ENCODE measurements at places on chromosomes 7 and 10. TPM values are rescaled to one million over a fixed set of nuclear protein-coding genes. Genes with fewer than 3 reads are reported as not detected.

The FOXI2 gene
- 0.21 TPM for total RNA-seq

The IQUB gene
- 0.21 TPM for total RNA-seq

The ELFN1 gene
- 0.71 TPM for total RNA-seq

The EPO gene
- not detected for total RNA-seq

The NPY4R2 gene
- not detected for total RNA-seq

The HTR7 gene
- 0.17 TPM for total RNA-seq

The SERPINE1 gene
- total RNA-seq: 229 TPM

GRCh38 chr10:32110790-32111189 lies 54.6 kb upstream of the KIF5B start:
- no peak for DNase-seq

DNA sequence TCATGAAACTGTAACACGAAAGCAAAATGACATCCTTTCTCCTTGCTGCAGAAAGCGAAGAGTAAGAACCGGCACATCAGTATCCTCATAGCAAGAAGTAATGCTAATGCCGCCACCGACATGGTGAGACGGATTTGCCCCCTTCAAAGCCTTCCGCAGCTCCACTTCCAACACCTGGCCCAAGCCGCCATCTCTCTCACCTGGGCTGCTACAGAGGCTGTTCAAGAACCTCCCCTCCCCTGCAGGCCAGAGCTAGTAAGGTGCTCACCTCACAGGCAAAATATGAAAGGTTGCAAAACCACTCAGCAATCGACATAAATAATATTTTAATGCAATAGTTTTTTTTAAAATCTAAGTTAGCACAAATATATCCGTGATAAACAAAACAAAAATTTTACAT lies 123.9 kb upstream of the FRMD4A start:
- DNase-seq: no peak

DNA sequence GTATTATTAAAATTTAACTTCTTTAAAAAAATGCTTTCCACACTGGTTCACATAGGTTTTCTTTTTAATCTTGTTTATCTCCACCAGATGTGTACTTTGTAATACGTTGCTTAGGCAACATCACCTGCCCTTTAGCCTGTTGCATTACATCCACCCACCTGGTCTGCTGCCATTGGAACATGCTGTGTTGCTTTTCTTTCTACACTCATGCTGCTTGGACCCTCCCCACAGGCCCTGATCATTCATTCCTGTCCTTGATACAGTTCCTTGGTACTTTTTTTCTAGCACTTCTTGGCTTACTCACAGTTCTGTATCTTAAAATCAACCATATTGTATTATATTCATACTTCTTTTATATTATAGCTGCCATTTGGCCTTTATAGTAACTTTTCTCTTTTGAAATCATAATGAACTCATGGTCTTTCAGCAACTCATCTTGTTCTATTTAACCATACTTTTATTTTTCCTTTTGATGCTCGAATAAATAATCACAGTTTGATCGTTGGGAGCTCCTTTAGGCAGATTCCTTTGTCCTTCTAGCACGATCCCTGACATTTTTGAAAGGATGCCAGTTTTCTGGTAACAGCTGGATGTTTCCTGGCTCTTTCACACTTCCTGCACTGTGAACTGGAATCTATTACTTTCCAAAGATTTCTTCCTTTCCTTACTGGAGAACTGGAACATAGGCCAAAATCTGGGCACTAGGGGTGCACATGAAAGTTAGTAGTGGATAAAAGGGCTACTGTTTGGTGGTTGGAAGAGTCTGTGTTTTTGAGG lies 125.1 kb downstream of the CDK14 start:
- peak; percentile 4 for DNase-seq

DNA sequence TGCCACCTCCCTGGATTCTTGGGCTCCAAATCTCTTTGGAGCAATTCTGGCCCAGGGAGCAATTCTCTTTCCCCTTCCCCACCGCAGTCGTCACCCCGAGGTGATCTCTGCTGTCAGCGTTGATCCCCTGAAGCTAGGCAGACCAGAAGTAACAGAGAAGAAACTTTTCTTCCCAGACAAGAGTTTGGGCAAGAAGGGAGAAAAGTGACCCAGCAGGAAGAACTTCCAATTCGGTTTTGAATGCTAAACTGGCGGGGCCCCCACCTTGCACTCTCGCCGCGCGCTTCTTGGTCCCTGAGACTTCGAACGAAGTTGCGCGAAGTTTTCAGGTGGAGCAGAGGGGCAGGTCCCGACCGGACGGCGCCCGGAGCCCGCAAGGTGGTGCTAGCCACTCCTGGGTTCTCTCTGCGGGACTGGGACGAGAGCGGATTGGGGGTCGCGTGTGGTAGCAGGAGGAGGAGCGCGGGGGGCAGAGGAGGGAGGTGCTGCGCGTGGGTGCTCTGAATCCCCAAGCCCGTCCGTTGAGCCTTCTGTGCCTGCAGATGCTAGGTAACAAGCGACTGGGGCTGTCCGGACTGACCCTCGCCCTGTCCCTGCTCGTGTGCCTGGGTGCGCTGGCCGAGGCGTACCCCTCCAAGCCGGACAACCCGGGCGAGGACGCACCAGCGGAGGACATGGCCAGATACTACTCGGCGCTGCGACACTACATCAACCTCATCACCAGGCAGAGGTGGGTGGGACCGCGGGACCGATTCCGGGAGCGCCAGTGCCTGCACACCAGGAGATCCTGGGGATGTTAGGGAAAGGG lies 913 bp downstream of the NPY start:
- no peak for DNase-seq

GRCh38 chr10:69715899-69716606 lies 85.7 kb upstream of the COL13A1 start:
- DNase-seq: no peak

DNA sequence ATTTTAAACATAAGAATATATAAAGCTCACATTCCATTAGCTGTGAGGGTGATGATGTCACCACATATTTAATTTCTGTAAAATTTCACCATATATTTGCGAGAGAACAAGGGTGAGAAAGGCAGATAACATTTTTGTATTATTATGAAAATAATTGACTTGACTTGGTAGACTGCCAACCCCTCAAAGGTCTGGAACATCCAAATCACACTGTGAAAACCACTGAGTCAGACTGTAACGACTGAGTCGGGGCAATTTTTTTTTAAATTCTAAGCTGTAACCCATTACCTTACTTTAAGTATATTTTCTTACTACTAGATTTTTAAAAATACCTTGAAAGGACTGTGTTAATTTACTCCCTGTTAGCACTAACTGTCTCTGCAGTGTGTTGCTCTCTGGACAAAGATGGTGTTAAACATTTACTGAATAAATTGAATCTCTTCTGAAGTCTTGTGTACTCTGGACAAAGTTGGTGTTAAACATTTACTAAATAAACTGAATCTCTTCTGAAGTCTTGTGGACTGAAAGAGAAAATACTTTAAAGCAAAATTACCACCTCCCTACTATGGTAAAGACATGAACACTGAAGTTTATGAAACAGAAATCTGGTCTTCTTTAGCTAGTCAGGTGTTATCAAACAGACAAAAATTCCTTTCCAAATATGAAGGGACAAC lies 14.1 kb downstream of the PDZD8 start:
- DNase-seq: peak; percentile 60

- no peak for DNase-seq
Measured at GRCh38 chr10:34791947-34792346, 23.1 kb downstream of the PARD3 start.

DNA sequence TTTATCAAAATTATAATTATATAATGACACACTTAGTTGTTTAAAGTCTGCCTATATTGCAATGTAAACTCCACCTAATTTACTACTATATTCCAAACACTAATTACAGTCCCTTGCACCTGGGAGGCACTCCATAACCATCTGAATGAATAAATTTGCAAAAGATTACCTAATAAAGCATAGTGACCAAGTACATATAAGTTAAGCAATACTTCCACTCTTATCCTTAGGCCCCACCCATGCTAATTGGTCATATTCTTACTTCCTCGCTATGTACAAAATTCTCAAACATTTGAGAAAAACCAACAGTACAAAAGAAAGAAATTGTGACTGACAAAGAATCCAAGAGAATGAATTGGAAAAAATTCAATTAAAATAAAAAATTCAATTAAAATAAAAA lies 65.3 kb downstream of the ZFAND4 start:
- DNase-seq: no peak

- no peak for DNase-seq
Measured at GRCh38 chr10:63637901-63638327, 116.7 kb downstream of the REEP3 start.

GRCh38 chr7:84948634-84949033 lies 238.2 kb downstream of the SEMA3D start:
- DNase-seq: no peak

DNA sequence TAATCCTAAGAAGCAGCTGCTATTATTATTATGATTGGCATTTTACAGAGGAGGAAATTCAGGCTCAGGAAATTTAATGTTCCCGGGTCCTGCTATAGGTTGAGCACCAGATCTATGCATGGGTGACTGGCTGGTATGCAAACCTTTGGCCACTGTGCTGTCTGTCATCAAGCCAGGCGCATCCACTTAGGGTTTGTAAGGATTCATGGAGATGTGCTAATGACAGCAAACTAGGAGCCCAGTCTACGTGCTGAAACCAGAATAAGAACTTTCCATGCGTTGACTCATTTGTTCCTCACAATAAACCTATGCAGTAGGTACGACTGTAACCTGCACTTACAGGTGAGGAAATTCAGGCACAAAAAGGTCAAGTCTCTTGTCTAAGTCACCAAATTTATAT lies 64.5 kb upstream of the ZMIZ1 start:
- DNase-seq: no peak

GRCh38 chr10:92848441-92849233 lies at the start of gene EXOC6:
Gene EXOC6 (plus strand): TSS chr10:92848520. CDS start chr10:92848534, 14 bp downstream.
- peak; percentile 34 for DNase-seq

- DNase-seq: no peak
Measured at GRCh38 chr7:150973571-150974451, 4.3 kb downstream of the KCNH2 start.

GRCh38 chr7:92769844-92770243 lies 66.5 kb downstream of the CDK6 start:
- no peak for DNase-seq

DNA sequence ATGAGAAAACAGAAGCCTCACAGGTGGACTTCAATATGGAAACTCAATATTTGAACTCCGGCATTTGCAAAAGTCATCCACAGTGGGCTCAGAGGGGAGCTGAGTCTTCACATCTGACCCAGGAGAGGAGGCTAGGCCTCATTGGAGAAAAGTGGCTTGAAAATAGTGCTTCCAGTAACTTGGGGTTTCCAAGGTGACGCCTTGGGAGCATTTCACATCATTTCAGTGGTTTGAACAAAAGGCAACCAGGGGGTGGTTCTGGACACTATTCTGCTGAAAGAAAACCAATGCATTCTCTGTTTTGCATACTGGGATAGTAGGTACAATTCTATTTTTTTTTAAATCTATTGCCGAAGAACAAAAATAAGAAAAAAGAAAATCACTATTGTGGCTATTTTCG lies 599.2 kb upstream of the POM121L12 start:
- DNase-seq: no peak

- DNase-seq: no peak
Measured at GRCh38 chr10:115001506-115002381, 63.7 kb downstream of the TRUB1 start.

DNA sequence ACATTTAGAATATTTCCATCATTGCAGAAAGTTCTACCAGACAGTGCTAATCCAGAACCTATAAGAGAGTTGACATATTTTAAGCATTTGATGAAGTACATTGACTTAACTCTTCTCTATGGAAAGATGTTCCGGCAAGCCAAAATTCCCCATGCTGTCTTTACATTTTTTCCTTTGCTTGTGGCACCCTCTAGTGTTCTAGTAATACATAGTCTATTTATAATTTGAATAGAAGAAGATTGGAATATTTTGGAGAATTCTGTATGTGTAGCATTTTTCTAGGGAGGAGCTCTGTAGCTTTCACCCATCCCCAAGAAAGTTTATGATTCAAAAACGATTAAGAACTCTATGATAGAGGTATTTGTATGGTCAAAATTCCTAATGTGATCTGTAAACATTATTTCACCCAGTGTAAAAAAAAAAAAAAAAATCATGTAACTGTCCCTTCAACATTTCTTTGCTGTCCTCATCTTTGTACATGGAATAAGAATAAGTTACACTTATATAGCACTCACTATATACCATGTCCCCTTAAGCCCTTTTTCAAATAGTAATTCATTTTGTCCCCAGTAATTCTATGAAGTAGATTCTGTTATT lies 33.2 kb downstream of the NRF1 start:
- DNase-seq: no peak

DNA sequence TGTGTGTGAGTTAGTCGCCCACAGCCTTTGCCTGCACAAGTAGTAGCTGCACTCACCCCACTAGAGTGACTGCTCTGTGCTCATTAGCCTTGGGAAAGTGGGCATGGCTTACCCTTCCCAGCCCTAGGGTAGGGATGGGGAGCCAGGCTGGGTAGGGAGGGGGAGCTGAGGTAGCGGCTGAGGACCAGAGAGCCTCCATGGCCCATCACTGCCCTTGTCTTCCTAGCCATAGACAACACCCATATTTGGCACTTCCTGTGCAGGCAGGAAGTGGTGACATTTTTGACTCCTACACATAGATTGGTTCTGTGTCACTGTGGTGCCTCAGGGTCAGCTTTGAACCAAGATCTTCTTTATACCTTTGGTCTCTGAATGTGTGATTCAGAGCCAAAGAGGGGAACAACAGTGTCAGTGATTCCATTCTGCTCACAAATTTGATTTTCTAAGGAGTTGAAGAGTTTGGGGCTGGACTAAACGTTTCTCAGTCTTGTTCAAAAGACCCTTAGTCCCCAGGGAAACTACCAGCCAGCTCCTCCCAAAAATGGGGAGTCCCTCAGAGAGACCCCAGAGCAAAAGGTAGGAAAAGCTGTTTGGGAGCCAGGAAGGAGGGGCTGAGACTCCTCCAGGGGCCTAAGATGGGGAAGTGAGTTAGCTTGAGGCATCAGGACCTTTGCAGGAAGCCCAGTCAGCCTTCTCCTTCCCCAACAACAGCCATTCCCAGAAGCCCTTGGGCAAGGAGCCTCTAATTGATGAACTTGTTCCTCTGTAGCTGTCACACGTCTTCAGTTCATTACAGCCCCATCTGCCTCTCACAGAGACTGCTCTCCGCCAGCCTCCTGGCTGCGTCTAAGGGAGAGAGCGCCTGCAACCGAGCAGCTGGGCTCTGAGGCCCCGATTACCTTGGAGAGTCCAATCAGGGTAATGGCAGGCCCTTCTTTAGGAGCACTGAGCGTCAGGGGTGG lies 135.0 kb downstream of the CDH23 start:
- DNase-seq: no peak

- DNase-seq: no peak
Measured at GRCh38 chr7:23955600-23956149, 245.7 kb downstream of the STK31 start.

GRCh38 chr10:44828508-44829142 lies 82.5 kb upstream of the TMEM72 start:
- DNase-seq: no peak

DNA sequence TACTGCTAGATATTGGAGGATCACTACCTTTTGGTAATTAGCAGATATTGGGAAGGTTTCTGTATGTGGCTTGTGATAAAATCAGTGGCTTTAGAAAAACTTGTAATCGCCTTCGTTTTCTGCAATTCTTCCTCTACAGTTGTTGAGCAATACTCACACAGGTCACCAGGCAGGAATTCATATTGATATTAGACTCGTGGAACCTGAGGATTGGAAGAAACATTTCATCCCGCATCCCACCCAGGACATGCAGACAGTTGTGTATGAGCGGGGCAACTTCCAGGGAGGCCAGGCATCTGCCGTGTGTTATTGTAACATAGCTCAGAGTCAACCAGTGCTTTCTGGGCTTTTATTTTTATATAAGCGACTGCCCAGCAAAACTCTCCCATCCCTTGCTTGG lies 821.3 kb downstream of the LRMDA start:
- no peak for DNase-seq

Data from kidney epithelial cell (primary cell).